ENCODE measurements at places on chromosomes 7 and 10. TPM values are rescaled to one million over a fixed set of nuclear protein-coding genes. Genes with fewer than 3 reads are reported as not detected.

The DENND2A gene
- not detected for total RNA-seq

The CALCR gene
- not detected for total RNA-seq

The ETV1 gene
- 0.31 TPM for total RNA-seq

The MYL10 gene
- not detected for total RNA-seq

The MRPS33 gene
- 113 TPM for total RNA-seq

The PRKCQ gene
- 46.7 TPM for total RNA-seq

The ATRNL1 gene
- not detected for total RNA-seq

The UNC5B gene
- 0.13 TPM for total RNA-seq

The NPY4R2 gene
- total RNA-seq: not detected

The MEIG1 gene
- total RNA-seq: 0.91 TPM

The ABCC2 gene
- total RNA-seq: 1.1 TPM

The STOX1 gene
- 0.29 TPM for total RNA-seq

The CYP3A5 gene
- not detected for total RNA-seq

The FAM20C gene
- total RNA-seq: 3.6 TPM

The AOAH gene
- 26.4 TPM for total RNA-seq

The C10orf105 gene
- total RNA-seq: 0.04 TPM

The PLXNA4 gene
- total RNA-seq: 0.02 TPM

The OTUD1 gene
- total RNA-seq: 6.9 TPM

The CCDC172 gene
- not detected for total RNA-seq

The MGAM2 gene
- not detected for total RNA-seq
